T-helper 1 cell (primary cell): ENCODE measurements at places on chromosomes 1 and 21.

GRCh38 chr1:178594133-178594532 lies 81.2 kb downstream of the TEX35 start:
- DNase-seq = no peak

DNA sequence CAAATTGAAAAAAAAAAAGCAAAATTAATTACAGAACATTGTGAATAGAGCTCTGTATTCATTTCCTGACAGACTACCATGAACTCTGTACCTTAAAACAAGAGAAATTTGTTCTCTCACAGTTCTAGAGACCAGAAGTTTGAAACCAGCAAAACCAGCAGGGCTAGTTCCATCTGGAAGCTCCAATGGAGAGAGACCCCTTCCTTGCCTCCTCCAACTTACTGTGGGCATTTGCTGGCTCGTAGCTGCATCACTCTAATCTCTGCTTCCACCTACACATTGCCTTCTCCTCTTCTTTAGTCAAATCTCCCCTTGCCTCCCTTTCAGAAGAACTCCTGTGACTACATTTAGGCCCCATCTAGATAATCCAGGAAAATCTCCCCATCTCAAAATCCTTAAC lies 56.5 kb downstream of the SYDE2 start:
- no peak for DNase-seq

DNA sequence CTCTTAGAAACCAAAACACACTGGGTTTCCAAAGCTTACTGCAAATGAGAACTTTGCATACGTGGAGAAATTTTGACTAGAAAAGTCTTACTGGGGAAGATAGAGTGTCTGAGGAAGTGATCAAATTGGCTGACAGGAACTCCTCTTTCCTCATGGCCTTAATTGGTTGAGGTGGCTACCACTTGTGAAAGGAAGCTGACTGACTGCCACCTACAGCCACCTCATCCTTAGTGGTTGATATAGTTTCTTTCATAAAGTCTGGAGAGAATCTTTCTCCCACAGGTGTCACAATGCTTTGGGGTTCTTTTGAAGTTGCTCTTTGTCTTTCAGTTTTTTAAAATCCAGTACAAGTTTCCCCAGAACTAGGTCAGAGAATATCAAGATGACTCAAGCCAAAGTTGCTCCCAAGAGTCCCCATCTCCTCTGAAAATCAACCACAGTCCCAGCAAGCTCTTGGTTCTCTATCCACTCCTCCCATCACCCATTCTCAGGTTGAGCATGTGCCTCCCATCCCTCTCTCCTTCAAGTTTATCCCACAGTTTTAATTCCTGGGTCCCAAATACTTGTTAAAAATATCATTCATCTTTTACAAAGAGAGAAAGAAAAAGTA lies 43.3 kb downstream of the GPR88 start:
- peak; percentile 3 for DNase-seq

- no peak for DNase-seq
These were observed 78.8 kb downstream of the MRPL39 start for GRCh38 chr21:25528515-25528914.

DNA sequence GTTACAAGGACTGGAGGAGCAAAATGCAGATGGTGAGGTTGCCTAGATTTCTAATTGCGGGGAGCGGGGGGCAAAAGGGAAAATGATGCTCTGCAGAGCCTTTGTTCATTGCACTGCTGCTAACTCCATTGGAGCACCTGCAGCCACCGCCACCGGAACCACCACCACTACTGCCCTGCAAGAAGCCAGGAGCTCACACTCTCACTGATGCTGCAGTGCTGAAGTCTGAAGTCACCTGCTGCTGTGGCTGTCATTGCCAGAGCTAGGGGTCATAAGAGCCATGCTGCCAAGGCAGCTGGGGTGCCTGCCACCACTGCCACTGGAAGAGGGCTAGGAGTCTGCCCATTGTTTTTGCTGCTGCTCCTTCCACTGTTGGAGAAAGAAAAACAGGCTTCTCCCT lies 7.3 kb upstream of the HPCAL4 start:
- DNase-seq = no peak

DNA sequence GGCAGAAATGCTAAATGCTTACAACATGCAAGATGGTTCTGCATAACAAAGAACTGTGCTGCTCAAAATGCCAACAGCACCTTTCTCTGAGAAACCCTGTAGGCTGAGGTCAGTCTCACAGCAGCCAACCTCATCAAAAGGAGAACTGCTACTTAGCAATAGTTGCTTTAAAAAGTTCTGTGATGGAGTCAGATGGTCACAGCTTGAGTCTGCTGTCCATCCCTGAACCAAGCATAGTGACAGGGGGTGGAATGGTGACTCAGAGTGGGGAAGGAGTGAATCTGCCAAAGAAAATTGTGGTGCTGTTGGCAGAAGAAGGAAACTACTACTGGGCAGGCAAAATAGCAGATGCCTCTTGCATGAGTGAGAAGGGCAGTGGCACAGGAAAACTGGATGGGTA lies 106.0 kb upstream of the FAM78B start:
- no peak for DNase-seq

- DNase-seq = no peak
These were observed 157.9 kb downstream of the PEX14 start for GRCh38 chr1:10632691-10633090.

DNA sequence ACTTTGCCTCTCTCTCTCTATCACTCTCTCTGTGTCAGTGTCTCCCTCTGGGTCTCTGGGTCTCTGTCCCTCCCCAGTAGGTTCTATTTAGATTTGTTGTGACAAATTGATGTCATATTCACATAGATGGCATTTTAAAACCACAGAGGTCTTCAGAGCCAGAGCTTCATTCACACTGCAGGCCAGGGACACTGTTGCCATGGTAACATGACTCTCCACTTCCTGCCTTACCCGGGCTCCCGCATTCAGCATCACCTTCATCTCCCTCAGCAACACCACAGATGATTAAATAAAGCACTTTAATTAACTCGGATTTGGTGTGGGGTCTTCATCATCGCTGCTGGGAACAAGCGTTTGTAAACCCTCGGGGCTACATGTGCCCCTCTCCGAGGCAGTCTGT lies 132.6 kb downstream of the ETS2 start:
- no peak for DNase-seq

DNA sequence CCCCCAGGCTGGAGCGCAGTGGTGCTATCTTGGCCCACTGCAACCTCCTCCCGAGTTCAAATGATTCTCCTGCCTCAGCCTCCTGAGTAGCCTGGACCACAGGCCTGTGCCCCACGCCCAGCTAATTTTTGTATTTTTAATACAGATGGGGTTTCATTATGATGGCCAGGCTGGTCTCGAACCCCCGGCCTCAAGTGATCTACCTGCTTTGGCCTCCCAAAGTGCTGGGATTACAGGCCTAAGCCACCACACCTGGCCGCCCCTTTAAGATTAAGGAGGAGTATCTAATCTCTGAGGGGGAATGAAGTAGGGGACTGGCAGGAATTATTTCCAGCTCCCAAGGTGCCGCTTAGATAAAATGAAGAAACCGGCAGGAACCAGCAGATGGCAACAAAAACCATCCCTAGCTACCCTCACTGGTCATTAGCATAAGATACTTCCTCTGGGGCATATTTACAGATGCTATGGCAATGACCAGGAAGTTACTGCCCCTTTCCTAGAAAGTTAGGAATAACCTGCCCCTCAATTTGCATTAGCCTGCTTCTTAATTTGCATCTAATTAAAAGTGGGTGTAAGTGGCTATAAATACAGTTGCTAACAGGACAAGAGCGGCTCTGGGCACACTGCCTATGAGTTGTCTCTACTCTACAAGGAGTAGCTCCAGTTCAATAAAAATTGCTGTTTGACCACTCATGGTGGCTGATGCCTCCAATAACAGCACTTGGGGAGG lies 7.1 kb upstream of the NSUN4 start:
- no peak for DNase-seq

DNA sequence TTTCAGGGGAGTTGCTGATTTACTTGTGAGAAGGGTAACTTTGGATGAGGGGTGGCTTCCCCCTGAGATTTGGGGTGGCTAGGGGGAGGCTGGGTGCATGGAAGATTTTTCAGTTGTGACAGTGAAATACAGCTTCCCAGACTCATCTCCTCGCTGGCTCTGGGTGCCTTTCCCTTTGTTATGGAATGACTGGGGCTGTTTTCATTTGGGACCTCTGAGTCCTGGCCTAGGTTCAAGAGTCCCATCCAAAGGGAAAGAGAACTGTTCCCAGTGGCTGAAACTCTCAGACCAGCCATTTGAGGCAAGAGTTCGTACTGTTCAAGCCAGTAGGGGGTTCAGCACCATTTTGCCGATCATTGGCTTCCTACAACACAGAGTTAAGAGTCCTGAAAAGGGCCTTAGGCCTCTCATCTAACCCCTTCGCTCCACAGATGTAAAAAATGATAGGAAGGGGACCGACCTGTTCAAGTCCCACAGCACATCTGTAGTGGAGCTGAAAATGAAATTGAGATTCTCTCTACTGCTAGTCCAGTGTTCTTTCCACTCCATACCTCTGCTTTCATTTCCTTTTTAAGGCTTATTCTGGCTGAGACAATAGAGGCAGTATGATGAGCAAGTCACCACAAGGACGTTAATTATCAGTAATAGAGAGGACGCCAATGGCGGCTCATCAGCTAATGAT lies 958 bp downstream of the DDR2 start:
- DNase-seq = no peak

DNA sequence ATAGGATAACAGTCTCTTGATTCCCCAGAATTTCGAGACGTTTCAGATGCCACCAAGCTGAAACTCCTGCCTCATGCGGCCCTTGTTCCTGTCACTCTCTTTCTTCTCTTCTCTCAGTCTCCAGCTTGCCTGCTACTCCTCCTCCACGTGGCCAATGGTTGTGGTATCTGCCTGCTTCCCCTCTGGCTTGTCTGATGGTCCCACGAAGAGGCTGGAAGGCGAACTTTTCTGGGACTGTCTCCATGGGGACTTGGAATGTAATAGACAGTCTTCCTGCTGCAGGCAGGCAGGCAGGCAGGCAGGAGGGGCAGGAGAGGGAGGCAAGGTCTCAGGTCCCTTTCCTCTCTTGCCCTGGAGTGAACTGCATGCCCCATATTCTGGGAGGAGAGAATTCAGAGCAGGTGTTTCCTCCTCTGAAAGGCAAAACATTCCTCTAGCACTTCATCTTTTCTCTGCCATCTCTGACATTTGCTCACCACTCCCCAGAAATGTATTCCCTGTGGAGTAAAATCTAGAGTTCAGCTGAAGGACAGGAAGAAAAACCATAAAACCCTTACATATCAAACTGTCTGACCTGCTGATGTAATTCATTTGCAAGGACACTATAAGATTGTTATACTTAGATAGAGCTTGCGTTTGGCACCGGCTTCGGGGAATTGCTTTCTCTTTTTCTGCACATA lies 64.1 kb upstream of the GNG12 start:
- DNase-seq = no peak

DNA sequence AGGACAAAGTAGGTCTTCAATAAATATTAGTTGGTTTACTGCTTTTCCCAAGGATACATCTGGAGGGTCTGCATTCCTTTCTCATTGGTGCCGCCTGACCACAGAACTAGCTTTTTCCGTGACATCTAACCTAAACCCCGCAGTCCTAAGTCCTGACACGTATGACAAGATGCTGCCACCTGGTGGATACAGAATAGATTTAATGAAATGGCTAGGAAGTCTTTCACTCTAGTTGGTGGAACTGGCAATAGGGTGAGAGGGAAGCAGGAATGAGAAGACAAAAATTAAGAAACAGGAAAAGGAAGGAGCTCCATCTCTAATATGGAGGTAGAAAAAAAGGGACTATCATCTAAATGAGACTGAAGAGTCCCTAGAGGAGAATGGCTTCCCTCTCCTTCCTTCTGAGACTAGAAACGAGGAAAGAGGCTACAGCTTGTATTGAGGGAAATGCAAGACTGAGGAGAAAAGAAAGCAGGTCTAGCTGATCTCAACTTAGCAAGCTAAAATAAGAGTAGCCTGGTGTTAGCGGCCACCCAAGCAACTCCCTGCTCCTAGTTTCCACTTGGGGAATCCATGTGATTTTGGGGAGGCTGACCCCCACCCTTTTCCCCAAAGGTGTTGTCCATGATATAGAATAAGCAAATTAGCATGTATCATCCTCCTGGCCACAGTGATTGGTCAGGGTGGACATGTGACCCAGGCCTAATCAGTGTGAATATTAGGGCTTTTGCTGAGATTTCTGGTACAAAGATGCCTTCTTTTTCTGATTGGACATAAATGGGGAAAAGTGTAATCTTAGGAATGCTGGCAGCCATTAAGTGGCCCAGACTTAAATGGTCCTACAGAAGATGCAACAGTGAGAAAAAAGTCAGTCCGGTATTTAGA lies 5.9 kb downstream of the RFX5 start:
- DNase-seq = peak; percentile 43

DNA sequence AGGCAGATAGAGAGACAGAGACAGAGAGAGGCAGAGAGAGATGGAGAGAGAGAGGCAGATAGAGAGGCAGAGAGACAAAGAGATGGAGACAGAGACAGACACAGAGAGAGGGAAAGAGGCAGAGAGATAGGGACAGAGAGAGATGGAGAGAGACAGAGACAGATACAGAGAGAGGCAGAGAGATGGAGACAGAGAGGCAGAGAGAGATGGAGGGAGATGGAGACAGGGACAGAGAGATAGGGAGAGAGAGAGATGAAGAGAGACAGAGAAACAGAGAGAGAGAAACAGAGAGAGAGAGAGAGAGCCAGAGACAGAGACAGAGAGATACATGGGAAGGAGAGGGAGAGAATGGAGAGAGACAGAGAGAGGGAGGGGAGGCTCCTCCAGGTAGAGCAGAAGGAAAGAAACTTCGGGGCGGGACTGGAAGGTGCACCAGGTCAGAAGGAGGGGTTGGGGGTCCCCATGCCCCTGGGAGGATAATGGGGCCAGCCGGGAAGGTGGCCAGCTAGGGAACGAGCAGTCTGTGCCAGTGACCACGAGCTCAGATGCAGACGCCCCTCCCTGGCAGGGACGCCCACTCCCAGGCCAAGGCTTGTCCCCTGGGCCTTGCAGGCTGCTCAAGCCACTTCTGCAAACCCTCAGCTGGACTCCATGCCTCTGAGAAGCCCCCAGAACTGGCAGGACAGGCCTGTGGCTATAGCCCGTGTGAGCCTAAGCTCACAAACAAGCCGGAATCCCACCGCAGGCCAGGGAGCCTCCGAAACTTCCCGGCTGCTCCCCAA lies 3.3 kb downstream of the FNDC10 start:
- no peak for DNase-seq

GRCh38 chr1:244964112-244964971 lies 100.0 kb upstream of the HNRNPU start:
- DNase-seq = no peak

DNA sequence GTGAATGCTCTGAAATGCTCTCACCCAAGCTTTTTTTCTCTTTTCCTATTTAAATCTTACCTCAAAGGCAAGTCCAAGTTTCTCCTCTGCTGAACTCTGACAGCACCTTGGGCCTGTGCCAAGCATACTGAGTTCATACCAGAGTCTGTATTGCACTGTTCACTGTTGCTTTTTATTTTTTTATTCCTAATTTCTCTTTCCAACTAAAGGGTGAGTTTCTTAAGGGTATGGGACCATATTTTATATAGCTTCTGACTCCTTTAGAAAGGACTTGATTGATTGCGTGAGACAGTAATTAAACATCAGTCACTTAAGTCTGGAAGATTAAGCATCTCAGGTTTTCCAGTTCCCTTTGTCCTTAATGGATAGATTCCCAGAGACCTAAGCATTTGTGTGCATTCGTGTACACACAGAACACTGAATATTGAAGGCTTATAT lies 69.9 kb downstream of the CACHD1 start:
- no peak for DNase-seq
